Endothelial cell (in vitro differentiated cells): ENCODE measurements at places on chromosomes 16 and 17.

GRCh38 chr17:40331743-40332641 is 23.0 kb downstream of the RARA start:
- DNase-seq, result no peak

DNA sequence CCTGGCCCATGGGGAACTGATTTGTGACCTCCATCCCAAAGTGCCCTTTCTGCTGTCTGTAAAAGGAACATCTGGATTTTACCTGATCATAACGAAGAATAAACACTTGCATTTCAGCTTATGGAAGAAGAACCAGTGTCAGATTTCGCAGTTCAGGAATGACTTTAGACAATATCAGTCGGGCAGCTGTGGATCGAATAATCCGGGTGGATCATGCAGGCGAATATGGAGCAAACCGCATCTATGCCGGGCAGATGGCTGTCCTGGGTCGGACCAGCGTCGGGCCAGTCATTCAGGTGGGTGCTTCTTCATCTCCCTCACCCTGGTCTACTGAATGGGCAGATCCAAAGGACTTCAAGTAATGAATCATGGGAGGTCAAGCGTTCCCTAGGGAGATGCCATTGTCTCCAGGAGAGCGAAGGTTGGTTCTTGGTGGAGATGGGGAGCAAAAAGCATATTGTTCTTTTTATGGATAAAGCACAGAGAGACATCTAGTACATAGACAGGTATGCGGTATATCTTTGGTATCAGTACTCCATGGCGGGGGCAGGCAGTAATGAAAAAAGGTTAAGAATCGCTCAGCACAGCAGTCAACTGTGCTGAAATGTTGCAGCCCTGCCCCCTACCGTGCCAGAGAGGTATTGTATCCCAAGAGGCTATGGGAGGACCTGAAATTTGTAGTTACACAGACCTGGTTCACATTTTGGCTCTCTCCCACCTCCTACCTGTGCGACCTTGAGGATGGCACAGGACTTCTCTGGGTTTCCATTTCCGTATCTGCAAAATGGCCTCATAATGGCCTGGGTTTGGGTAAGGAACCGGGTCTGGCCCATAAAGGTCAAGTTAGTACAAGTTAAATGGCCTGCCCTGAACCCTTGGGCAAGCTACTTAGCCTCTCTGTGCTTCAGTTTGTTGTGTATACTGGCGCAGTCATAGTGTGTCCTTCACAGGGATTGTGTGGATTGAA is 4.7 kb downstream of the COQ7 start:
- DNase-seq, result peak; percentile 76

DNA sequence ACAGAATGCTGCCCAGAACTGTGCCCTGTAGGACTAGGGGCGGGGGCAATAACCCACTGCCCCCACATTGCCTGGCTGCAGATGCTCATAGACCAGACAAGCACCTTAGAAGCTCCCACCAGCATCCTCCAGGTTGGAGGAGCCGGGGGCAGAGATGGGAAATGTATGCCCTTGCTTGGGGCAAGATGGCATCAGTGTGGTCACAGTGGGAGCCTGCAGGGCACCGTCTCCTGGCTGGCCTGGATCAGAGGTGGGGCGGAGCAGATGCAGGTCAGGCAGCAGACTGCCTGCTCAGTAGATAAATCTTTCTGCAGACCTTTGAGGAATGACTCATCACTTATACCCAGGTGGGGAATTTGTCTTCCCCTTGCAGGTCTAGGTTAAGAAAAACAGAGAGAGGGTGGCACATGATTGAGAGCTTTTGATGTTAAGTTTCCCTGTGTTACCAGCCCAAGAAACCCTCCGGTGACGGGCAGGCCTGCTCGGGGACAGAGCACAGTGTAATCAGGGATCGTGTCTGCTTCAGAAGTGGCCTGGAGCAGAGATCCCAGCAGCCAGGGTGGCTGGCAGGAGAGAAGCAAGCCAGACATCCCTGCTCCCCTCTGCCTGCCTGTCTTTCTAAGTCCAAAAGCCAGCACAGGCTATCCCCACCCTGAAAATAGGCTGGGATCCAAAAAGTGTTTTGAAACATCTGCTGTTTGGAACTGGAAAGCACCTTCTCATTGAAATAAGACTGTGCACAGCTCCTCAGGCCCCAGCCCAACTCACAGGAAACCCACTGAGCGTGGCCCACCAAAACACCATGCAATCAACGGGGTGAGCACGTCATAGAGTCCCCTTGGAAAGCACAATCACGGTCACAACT is 50.7 kb upstream of the RPL38 start:
- no peak for DNase-seq

DNA sequence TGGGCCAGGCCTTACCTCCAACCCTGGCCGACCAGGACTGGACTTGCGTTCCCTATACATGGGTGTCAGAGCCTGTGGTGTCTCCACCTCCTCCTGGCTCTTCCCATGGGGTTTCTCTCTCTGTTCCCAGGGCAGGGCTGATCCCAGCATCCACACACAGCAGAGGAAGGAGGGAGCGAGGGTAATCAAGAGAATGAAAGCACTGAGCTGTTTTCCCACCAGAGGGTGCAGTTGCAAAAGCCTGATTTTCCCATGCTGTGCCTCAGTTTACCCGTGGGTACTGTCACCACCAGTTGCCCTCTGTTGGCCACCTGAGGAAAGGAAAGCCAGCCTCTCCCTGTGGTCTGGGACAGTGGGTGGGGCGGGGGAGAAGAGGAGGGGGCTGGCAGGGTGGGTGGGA is 249.7 kb upstream of the GSE1 start:
- no peak for DNase-seq

- no peak for DNase-seq
Observed at GRCh38 chr17:71628306-71628705, 492.5 kb upstream of the SOX9 start.

DNA sequence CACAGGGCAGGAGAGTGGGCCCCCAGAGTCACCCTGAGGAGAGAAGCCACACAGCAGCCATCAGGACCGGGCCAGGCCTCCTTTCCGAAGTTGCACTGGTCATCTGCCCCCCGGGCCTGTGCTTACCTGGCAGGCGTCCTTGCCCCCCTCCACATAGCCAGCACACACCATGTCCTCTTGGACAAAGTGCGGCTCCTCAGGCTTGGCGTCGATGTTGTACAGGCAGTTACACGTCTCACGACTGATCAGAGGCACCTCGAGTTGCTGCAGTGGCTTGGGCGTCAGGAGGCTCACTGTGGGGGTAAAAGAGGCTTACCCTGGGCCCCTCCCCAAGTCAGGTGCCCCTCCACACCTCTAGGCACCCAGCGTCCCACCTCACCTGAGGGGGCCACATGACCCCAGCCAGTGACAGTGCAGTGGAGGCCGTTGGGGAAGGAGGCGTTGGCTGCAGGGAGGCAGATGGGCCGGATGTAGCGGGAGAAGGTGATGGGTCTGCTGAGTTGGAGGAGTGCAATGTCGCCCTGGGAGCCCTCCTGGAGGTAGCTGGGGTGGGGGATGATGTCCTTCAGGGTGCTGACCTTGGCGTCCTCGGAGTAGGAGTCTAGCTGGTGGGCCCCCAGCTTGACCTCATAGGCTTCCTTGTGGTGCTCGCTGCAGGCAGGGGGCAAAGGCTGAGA is 3.1 kb downstream of the PRSS8 start:
- no peak for DNase-seq

DNA sequence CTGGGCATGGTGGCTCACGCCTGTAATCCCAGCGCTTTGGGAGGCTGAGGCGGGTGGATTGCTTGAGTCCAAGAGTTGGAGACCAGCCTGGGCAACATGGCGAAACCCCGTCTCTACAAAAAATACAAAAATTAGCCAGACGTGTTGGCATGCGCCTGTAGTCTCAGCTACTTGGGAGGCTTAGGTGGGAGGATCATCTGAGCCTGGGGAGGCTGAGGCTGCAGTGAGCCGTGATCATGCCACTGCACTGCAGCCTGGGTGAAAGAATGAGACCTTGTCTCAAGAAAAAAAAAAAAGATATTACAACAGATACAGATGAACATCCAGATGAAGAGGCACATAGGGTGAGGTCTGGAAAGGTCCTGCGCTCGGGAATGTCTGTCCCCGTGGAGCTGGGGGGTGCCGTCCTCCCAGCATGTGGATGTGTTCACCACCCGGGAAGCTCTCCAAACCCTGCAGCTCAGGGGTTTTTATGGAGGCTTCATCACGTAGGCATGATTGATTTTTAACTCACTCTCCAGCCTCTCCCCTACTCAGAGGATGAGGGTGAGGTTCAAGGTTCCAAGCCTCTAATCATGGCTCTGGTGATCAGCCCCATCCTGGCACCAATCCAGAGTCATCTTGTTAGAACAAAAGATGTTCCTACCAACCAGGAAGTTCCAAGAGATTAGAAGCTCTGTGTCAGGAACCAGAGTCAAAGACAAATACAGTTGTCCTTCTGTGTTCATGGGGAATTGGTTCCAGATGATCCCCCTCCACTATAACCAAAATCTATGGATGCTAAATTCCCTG is 85.0 kb upstream of the DNAJA2 start:
- no peak for DNase-seq

GRCh38 chr17:21025451-21025850 is 17.4 kb downstream of the USP22 start:
- DNase-seq, result no peak

- DNase-seq, result no peak
Observed at GRCh38 chr16:78866521-78866920, 734.0 kb downstream of the MAF start.

GRCh38 chr17:82287868-82288801 is 14.6 kb upstream of the CSNK1D start:
- no peak for DNase-seq

GRCh38 chr17:63439687-63440086 is 6.4 kb downstream of the CYB561 start:
- no peak for DNase-seq

- peak; percentile 74 for DNase-seq
Observed at GRCh38 chr16:66359811-66360608, 6.5 kb upstream of the CDH5 start.

DNA sequence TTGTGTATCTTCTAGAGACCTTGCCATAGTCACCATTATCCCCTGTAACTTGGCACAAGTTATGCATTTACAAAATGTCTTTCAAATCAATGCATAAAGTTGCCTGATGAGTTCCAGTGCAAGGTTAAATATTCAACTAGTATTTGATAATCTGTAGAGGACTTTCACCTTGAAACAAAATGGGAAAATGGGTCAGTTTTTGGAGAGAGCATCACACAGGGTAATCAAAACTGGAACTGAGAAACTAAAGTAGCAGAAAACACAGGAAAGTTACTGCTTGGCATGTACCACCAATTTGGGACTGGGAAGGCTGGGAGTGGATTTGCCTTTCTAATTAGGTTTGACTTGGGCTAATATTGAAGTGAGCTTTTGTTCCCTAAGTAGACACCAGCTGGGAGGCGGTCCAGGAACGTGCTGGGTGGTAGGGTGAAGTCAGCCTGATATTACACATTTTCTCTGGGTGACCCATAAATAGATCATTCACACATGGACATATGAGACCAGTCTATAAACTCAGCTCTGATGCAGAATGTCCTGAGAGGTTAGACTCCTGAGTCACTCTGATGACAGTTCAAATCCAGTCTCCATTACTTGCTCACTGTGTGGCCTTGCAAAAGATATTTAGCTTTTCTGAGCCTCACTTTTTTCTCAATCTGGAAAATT is 152.3 kb downstream of the PCTP start:
- DNase-seq, result no peak

- no peak for DNase-seq
Observed at GRCh38 chr16:23031508-23032098, 117.6 kb downstream of the USP31 start.

DNA sequence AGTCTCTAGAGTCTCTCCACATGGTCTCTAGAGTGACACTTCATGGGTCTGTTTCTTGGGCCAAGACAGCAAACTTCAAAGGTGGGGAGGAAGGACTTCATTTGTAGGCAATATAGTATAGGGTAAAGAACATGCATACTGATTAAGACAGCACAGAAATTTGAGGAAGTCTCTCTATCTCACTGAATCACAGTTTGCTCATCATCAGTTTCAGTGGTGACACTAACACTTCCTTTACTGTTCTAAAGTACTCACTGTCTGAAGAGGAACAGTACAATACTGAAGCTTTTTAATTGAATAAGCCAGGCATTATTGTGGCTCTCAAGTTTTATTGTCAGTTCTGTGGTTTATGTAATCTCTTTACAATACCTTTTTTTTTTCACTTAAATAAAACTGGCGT is 656.4 kb upstream of the CDH8 start:
- no peak for DNase-seq

DNA sequence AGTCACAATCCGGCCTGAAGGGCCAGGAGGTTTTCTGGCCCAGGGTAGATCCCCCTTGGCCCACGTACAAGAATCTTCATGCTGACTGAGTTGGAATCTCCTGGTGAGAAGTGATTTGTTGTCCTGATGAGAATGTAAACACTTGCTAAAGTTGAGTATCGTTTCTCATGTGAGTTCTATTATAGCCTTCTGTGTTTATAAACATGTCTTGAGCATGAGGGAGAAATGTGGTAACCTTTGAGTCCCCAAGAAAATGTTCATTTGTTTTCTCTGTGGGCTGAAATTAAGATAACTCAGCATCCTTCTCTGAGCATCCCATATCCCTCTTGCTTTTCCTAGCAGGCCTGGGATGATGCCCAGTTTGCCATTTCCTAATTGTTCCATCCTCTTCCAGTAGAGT is 204.8 kb downstream of the FTO start:
- DNase-seq, result no peak

- peak; percentile 31 for DNase-seq
Observed at GRCh38 chr16:85056211-85056748, 28.7 kb downstream of the KIAA0513 start.

DNA sequence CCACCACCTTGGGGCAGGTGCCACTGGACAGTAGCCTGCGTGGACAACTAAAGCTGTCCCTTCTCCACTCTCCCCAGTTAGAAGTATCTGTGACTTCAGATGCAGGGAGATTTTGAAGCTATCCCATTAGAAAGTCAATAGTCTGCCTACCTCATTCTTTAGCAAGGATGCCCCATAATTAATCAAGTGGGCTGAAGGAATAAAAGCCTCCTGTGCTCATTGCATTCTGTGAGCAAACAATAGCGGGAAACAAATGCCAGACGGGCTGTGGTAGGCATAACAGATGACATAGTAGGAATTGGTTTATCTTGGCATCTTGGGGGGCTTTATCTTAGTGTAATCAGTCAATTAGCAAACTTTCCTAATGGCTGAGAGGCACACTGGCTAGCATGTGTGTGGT is 96.7 kb upstream of the HSBP1 start:
- no peak for DNase-seq
